ENCODE measurements at places on chromosomes 7 and 10.

DNA sequence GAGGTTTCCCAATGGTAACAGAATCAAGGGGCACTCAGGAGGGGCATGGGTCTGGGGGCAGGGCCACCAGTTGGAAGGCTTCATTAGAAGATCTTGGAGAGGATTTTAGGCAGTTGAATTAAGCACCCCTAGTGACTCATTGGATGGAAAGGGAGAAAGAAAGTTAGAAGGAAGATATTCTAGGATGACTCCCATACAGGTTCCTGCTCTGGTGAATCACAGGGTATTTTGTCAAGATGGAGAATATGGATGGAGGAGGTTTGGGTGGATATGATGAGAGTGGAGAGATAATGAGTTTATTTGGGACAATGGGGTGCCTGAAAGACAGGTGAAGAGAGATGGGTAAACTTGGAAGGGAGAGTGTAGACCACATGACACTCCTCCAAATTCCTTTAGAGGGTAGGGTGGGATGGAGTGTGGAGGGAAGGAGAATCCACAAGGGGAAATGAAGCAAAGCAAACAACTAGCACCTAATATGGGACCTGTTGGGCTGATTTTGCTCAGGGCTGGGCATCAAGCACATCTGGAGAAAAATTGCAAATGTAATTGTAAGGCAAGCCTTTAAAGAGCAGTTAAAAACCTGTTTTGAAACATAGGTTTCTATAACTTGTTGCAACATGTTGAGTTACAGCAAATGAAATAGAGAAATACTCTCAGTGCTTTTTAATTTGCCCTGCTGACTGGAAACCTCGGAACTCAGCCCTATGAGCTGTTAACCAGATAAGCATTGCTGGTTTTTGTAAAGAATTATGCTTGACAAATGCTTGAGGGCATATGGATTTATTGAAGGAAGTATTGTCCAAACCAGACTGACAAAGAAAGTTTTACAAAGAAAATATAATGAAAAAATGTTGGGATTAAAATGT lies 2.9 kb upstream of the ENTPD7 start:
- no peak for DNase-seq

DNA sequence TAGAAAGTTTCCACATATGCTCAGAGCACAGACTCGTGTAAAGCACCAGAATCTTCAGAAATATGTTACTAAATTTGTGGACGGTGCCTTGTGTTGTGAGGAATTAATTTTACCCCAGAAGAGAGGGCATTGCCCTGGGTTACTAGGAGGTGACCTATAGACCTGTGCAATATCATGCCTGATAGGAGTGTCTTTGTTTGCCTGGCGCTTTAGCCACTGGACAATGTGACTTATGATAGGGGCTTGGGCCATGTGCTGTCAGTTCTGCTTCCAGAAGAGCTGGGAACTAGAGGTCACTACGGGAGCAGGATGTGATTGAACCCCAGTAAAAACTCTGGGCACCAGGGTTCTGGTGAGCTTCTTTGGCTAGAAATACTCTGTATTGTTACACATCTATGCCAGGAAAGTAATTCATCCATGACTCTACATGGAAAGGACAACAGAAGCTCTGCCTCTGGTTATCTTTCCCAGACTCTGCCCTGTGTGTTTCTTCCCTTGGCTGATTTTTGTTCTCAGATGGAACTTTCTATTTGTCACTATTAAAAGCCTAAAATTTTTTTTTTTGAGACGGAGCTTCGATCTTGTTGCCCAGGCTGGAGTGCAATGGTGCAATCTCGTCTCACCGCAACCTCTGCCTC lies 75.5 kb downstream of the SIRT1 start:
- no peak for DNase-seq

DNA sequence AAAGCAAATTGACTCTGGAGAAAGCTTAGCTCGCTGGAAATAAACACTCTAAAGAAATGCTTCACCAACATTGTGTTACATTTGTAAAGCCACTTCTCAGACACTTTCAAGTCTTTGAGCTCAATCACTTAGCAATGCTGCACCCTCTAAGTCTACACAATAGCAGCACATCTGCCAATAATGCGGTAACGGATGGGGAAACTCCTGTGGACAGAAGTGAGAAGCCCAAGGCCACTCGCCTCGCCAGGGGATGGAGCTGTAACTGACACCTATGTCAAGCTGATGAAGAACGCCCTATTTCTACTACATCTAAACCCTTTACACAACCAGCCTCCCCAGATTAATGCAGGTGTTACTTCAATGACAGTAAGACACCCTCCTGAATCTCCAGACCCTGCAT lies 167.7 kb downstream of the SFMBT2 start:
- DNase-seq: no peak

DNA sequence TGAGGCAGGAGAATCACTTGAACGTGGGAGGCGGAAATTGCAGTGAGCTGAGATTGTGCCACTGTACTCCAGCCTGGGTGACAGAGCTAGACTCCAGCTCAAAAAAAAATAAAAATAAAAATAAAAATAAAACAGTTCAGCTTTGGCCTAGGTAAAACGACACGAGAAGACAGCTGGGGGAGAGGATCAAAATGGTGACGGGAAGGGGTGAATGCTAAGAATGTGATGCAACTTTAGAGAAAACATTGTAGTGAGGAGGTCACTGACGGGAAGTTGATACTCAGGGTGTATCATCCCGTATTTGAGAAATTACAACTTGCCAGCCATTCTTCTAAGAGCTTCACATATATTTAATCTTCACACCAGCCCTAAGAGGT lies 1.1 kb downstream of the NDST2 start:
- peak; percentile 41 for DNase-seq

DNA sequence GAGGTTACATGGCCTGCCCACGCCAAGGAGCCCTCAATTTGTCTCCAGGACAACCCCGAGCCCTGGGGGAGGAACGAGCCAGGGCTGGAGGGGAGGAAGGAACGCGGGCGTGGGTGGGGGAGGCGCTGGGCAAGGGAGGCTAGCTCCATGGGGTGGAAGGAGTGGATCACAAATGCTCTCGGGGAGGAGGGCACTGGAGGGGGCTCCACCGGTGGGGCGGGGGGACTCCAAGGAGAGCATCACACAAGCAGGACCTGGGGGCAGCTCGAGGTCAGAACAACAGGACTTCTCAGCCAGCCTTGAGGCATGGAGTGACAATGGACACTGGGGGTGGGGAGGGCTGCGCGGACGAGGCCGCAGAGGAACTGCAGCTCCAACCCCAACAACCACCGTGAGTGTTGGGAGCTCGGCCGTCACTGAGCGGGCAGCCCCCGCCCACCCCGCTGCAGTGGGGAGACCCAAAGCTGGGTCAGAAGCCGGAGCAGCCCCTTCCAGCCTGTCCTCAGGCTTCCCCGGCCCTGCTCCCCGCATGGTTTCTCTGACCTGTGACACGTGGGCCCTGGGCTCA lies 41.1 kb downstream of the STK32C start:
- no peak for DNase-seq

DNA sequence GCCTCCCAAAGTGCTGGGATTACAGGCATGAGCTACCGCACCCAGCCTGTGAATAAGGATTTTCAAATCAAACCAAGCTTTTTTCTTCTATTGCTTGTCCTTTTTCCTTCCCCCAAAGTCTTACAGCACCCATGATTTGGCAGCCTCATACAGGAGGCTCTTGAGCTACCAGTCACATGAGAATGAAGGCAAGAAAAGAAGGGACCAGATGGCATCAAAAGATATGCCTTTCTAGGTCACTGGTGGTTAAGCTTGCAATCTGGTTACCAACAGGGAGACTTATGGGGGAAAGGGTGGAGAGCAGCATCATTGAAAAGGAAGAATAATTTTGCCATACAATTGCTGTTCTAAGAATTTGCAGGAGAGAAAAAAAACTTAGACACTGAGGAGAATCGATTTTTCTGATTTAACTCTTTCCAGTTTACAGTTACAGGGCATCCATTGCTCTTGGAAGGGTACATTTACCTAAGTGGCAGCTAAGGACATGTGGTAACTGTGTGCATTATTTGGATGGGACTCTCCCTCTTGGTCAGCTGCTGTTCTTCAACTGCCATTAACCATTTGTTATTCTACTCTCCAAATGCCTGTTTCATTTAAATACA lies 29.5 kb downstream of the SMNDC1 start:
- DNase-seq: no peak

DNA sequence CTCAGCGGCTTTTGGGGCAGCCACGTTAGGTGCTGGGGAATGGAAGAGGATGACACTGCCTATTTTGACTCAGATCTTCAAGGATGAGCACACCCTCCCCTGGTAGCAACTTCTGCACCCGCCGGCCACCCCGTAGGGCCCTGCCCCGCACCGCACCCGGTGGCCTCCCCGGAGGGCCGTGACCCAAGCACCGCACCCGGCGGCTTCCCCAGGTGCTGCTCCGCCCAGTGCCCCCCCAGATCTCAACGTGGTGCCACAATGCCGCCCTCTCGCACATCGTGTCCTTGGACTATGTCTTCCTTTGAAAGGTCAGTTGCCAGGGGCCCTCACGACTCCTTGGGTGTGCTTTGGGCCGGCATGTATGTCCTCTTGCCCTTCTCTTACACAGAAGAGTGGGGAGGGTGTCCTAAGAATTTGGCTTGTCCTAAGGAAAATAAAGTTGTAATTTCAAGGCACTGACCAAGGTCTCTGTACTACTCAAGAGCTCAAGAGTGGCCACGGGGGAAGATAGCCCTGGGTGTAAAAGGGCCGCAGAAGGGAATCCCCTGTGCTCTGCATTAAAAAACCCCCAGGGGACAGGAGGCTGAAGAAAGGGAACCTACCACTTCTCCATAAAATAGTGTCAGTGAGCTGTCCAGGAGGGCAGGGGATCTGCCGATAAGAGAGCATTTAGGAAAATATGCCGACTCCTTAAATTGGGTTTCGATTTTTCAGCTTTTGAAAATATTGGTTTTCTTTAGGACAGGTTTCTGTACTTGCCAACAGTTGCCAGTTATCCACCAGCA lies 1.6 kb upstream of the LANCL2 start:
- DNase-seq: no peak

DNA sequence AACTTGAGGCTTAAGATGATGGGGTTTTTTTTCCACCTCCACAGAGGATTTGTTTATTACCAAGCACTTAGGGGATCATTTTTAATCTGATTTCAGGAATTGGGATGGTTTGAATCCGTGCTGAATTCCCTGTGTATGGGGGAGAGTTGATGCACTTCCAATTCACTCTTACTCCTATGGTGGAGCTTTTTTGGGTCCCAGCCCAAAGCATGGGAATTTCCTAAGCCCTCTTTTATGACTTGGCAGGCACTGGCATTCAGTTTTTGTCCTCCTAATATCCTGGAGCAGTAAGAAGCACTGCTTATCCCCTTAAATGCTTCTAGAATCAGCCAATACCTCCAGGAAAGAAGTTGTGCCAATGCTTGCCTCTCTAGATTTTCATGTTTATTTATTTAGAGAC lies 78.7 kb downstream of the HYCC1 start:
- no peak for DNase-seq

DNA sequence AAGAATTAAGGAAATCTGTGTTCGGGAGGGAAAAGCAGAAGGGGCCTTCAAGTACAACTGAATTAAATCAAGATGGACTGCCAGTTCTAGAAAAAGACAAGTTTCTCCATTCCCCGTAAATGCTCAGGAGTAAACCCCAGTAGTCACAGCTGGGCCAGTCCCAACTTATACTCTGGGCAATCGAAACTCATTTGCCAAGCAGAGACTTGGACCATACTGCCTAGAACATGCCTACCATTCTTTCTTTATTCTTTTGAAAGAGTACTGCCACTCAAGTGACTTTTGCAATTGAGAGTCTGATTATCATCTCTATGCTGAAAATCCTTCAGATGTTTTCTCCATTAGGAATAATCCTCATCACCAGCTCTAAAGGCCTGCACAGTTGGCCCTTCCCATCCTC lies 21.4 kb downstream of the RPP30 start:
- DNase-seq: no peak

GRCh38 chr7:119545118-119545517 lies 727.9 kb upstream of the KCND2 start:
- no peak for DNase-seq

GRCh38 chr7:2281541-2281940 lies 32.7 kb downstream of the SNX8 start:
- DNase-seq: no peak

DNA sequence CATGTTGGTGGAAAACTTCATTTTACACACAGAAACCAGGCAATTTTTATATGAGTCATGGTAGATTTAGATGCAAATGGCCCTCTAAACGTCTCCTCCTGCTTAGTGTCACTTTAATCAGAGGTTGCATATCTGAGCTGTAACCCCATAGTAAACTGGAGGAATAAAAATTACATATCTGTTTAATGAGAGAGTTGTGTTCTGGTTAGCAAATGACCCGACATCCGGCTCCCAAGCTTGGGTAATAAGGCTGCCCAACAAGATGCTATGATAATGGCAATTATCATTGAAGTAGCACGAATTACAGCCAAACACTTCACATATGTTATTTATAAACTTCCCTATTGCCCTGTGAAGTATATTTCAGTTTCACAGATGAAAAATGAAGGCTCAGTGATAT lies 10.6 kb upstream of the ADAM12 start:
- DNase-seq: no peak

DNA sequence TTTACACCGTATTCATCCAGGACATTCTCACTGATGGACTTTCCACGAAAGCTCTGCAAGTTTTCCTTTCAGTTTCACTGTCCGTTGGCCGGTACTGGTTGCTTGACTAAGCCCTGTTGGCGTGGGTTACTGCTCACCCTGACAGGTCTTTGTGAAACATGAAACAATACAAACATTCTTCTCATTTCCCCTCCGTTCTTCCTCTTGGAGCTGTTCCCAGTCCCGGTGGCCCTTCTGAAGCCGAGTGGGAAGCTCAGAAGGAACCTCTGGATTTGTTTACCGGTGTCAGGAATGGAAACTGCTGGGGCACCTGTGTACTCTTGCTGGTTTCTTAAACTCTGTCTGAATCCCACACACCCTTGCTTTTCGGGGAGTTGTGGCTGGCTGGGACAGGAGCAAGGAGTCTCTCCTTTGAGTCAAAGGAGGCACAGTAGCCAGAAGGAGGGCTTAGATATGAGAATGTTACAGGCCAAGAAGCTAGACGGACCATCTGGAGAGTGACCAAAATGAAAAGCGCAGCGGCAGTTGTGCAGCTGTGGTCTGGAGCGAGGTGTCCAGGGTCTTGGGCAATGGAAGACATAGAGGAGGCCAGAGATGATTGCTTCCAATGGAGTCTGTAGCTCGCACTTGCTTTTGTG lies 45.7 kb downstream of the LYZL2 start:
- no peak for DNase-seq

DNA sequence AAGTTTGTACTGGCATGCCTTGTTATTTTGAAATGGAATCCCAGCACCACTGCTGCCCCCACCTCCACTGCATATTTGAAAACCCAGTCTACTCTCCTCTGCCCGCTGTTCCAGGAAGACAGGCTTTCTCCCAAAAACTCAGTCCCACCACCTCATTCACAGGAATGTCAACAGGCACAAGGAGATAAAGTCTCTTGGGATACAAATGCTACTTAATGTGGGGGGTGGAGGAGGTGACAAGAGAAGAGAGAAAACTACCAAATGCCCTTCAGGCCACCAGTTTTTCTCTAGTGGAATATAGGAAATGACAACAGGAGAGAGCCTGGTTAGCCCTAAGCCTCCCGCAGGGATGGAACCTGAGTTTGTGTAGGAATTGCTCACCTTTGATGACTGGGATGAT lies 1.0 kb upstream of the COL13A1 start:
- no peak for DNase-seq

GRCh38 chr7:112749775-112750174 lies 40.4 kb downstream of the TMEM168 start:
- no peak for DNase-seq

GRCh38 chr10:15453926-15454325 lies 82.8 kb upstream of the FAM171A1 start:
- DNase-seq: no peak
